ENCODE measurements at places on chromosomes 3 and 15.

GRCh38 chr3:125478326-125478725 lies 41.7 kb downstream of the SNX4 start:
- no peak for DNase-seq

GRCh38 chr15:95620934-95621579 lies 709.4 kb upstream of the NR2F2 start:
- no peak for DNase-seq

- no peak for DNase-seq
These were observed 120.1 kb downstream of the CHSY1 start for GRCh38 chr15:101131489-101132389.

GRCh38 chr15:67520321-67521028 lies 456 bp upstream of the C15orf61 start:
- no peak for DNase-seq

GRCh38 chr3:17119201-17120072 lies 234.7 kb downstream of the PLCL2 start:
- no peak for DNase-seq

GRCh38 chr15:39266890-39267289 lies 314.0 kb upstream of the THBS1 start:
- DNase-seq: no peak

DNA sequence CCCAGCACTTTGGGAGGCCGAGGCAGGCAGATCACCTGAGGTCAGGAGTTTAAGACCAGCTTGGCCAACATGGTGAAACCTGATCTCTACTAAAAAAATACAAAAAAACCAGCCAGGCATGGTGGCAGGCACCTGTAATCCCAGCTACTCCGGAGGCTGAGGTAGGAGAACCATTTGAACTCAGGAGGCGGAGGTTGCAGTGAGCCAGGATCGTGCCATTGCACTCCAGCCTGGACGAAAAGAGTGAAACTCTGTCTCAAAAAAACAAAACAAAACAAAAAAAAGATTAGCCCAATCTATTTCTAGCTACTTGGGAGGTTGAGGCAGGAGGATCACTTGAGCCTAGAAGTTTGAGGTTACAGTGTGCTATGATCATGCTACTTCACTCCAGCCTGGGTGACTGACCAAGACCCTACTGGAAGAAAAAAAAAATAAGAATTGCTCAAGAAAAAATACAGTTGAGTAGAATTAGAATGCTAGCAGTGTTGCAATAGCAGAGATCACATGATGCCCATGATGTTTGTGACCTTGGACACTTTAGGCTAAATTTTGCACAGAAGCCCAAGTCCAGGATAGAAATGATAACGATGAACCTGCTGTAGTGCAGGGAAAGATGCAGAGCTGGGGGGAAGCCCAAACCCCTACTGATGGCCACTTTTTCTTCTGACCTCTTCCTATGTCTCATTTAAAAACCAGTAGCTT lies 162.2 kb downstream of the LPP start:
- no peak for DNase-seq

DNA sequence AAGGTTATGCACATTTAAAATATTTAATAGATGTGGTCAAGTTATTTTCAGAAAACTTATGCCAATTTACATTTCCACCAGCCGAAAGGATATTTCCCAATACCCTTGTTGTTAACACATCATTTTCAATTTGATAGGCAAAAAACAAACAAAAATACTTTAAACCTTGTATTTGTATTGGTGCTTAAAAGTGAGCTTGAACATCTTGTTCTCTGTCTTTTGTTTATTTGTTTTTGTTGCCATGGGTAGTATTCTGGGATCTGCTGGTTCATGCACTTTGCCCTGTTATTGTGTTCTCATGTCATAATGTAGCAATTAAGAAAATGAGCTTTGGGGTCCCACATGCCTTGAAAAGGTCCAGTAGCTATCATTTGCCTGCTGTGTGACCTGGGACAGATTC lies 191.4 kb downstream of the LRTM1 start:
- no peak for DNase-seq

DNA sequence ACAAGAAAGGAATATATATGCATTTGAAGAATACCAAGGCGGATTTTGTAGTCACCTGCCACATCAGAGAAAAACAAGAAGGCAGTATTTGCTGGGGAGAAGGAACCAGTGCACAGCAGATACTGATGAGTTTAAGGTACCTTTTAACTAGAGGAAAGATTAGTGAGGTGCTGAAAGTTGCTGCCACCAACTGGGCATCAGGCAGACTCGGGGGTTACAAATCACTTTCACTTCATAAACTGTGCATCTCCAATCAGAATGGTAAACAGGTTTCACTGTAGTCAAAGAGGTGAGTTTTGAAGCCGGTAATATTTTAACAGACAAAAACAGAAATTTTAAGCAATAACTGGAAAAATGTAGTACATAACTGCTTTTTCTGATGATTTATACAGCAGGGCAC lies 4.1 kb downstream of the FBN1 start:
- DNase-seq: no peak

GRCh38 chr3:10291641-10292040 lies 1.1 kb downstream of the GHRL start:
- DNase-seq: no peak

Measured in NCI-H2029 (cell line).